ENCODE measurements at places on chromosomes 5 and 9.

DNA sequence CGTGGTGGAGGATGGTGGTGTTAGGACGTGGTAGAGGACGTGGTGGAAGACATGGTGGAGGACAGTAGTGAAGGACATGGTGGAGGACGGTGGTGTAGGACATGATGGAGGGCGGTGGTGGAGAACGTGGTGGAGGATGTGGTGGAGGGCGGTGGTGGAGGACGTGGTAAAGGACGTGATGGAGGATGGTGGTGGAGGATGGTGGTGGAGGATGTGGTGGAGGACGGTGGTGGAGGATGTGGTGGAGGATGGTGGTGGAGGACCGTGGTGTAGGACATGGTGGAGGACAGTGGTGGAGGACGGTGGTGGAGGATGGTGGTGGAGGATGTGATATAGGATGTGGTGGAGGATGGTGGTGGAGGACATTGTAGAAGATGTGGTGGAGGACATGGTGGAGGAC is 67.6 kb downstream of the S1PR3 start:
- DNase-seq: no peak

DNA sequence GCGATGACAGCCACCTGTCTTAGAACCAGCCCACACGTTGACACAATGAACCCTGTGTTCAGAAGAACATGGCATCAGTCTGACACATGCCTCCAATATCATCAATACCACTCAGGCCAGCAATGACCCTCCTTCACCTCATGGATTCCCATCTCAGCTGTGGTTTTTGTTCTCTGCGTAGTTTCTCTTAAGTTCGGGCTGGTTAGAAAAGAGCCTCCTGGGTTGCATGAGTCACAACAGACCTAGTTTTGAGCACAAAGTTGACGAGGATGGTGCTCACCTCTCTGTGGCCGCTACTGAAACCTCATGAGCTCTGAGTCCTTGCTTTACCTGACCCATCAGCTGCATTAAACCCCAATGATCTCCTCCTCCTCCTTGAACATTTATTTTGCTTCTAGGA is 299.9 kb downstream of the SPOCK1 start:
- no peak for DNase-seq

GRCh38 chr5:5085381-5085780 is 54.7 kb upstream of the ADAMTS16 start:
- DNase-seq: no peak

- DNase-seq: no peak
Observed at GRCh38 chr5:97888439-97888838, 705.4 kb upstream of the RIOK2 start.

DNA sequence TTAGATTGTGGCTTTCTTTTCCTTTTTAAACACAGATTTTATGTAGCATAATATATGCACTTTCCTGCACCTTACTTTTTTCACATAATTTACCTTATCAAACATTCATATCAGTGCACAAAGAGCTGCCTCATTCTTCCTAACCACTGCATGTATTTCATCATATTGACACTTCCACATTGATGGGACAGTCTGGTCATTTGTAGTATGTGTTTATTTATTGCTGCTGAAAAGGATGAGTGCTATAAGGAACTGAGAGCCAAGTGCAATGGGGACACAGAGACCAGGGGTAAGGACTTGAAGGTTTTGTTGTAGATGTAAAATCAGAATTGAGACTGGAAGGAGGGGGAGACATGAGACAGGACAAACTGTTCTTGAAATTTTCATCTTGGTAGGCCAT is 193.8 kb downstream of the SMARCA2 start:
- no peak for DNase-seq

- no peak for DNase-seq
Observed at GRCh38 chr9:92534204-92534603, 1.6 kb downstream of the ECM2 start.

DNA sequence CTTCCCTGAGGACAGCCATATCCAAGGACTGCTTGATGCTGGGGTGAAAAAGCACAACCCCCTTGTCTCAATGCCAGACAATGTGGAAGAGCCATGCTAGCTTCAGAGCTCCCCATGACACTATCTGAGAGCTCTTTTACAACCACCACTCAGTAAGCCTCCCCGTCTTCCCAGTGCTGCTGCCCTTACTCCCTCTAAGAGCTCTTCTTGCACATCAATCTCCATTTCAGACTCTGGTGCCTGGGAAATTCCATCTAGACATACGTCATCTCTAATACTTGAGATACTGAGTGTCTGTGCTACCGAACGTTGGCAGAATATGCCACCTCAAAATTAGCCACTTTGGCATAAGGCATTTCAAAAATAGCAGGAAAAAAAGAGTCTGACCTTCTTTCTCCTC is 94.5 kb downstream of the EDIL3 start:
- no peak for DNase-seq

DNA sequence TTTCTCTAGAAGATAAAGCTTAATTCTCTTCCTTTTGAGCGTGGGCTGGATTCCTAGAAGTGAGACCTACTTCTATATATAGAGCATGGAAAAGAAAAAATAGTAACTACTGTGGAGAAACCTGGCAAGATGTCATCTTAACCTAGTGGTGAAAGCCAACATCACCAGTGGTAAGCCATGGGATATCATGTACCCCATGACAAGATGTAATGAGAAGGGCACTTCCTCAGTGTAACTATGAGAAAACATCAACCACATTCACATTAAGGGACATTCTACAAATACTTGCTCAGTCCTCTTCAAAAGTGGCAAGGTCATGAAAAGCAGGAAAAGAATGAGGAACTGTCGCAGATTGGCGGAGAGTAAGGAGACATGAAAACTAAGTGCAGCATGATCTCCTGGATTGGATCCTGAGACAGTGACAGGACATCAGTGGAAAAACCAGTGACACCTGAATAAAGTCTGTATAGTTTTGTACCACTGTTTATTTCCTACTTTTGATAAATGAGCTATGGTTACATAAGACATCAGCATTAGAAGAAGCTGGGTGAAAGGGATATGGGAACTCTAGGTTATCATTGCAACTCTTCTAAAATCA is 65.4 kb downstream of the PRRC1 start:
- DNase-seq: no peak

GRCh38 chr9:87642330-87643106 is 83.4 kb upstream of the CTSL start:
- DNase-seq: no peak

GRCh38 chr5:67206929-67207328 is 10.3 kb upstream of the CD180 start:
- no peak for DNase-seq

GRCh38 chr9:129081388-129081904 is 535 bp downstream of the DOLPP1 start:
- no peak for DNase-seq
